ENCODE measurements at places on chromosomes 16 and 17.
A peak's percentile ranks its signal among the peaks of the same experiment; 100 is the strongest.

DNA sequence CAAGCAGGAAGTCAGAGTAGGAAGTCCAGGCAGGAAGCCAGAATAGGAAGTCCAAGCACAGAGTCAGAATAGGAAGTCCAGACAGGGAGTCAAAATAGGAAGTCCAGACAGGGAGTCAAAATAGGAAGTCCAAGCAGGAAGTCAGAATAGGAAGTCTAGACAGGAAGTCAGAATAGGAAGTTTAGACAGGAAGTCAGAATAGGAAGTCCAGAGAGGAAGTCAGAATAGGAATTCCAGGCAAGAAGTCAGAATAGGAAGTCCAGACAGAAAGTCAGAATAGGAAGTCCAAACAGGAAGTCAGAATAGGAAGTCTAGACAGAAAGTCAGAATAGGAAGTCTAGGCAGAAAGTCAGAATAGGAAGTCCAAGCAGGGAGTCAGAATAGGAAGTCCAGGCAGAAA lies 105.3 kb upstream of the C16orf82 start:
- no peak for DNase-seq

- no peak for DNase-seq
Observed at GRCh38 chr16:26563018-26563417, 503.7 kb upstream of the C16orf82 start.

- no peak for DNase-seq
Observed at GRCh38 chr17:2563543-2563942, 29.9 kb upstream of the PAFAH1B1 start.

DNA sequence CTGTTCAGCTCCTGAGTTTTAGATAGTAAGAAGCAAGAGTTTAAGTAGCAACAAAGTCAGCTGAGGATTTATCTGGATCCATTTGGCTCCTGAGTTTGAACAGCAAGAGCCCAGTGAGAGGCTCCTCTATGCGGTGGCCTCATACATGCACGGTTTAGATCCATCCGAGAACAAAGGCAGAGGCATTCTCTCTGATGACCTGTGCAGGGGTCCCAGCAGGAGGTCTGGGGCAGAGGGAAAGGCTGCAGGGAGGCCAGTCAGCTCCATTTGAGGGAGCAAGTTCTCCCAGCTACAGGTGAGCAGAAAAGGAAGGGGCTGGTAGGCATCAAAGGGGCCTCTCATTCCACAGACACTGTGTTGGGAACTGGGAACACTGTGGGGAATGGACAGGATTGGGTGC lies 16.5 kb downstream of the PITPNM3 start:
- DNase-seq: no peak

- no peak for DNase-seq
Observed at GRCh38 chr16:4566144-4566543, 10.0 kb downstream of the C16orf96 start.

- peak; percentile 56 for DNase-seq
Observed at GRCh38 chr16:15642557-15643047, 352 bp downstream of the MARF1 start.

- no peak for DNase-seq
Observed at GRCh38 chr16:67161595-67162058, 1.9 kb downstream of the FBXL8 start.

DNA sequence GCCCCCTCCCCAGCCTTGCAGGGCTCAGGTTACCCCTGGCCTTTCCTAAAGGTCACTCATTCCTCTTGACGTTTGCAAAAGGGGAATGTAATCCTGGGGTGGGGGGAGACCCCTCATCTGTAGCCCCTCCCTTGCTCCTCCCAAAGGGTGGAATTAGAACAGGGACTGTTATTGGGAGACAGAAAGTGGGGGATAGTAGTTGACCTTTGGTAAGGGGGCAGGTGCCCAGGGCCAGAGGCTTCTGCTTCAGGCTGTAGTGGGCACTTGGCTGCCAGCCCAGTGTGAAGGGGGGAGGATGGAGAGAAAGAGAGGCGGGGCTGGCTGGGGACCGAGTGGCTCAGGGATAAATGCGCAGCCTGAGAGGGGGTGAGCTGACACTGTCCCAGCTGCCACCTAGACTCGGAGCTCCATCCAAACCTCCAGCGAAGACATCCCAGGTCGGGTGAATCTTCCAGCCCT lies at the start of gene ENO3:
Gene ENO3, plus strand, starts transcription at position 374 of the 459 bp plus-strand sequence. CDS start 711 bp downstream, outside the sequence.
- no peak for DNase-seq

GRCh38 chr16:70460737-70461261 lies 6.4 kb downstream of the FCSK start:
- no peak for DNase-seq

GRCh38 chr16:9002042-9002441 lies 38.3 kb upstream of the USP7 start:
- no peak for DNase-seq

DNA sequence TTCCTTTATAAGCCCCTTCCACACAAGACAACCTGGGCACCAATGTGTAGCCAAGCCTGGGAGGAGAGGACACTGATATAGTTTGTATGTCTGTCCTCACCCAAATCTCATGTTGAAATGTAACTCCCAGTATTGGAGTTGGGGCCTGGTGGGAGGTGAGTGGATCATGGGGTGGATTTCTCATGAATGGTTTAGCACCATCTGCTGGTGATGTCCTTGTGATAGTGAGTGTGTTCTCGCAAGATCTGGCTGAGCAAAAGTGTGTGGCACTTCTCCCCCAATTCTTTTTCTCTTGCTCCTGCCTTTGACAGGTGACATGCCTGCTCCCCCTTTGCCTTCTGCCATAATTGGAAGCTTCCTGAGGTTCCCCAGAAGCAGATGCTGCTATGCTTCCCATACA lies 135.8 kb downstream of the USP31 start:
- DNase-seq: no peak

DNA sequence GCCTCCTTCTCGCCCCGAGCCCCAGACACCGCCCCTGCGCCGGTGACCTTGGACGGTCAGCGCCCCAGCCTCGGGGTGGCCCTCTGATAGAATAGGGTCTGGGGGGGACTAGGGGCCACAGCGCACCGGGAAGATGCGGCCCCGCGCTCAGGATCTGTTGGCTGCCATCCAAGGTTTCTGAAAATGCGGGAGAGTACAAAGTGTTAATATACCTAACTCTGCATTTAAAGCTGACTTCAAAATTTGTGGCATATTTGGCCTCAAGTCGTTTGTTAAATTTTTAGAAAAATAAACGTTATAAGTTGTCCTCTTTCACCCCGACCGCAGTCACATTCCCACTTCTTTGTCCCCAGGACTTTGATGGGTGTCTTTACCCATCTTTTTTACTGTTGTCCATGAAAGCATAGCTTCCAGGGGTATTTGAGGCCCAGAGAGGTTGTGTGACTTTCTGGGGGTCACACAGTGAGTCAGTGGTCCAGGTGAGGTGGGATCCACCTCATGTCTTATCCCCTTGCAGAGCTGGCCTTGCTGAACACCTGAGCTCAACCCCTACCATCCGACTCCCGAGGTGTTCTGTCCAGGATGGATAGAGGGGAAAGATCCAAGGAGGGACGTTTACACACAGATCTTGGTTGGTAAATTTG lies 796 bp downstream of the NT5M start:
- no peak for DNase-seq

DNA sequence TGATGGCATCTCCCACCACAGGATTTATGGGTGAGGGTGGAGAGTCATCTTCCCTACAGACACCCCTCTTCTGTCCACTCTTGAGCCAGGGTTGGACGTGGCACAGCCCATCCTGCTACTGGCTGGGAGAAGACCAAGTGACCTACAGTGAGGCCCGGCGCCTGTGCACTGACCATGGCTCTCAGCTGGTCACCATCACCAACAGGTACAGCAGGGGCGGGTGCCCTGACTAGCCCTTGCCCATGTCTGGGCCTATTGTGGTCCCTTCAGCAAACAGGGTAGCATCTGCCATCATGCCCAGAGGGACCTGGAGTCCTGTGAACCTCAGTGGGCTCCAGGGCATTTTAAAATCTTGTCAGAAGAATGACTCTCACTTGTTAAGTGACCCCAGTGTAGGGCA lies 48.2 kb downstream of the MRC2 start:
- no peak for DNase-seq

- DNase-seq: no peak
Observed at GRCh38 chr16:17258848-17259713, 211.7 kb downstream of the XYLT1 start.

DNA sequence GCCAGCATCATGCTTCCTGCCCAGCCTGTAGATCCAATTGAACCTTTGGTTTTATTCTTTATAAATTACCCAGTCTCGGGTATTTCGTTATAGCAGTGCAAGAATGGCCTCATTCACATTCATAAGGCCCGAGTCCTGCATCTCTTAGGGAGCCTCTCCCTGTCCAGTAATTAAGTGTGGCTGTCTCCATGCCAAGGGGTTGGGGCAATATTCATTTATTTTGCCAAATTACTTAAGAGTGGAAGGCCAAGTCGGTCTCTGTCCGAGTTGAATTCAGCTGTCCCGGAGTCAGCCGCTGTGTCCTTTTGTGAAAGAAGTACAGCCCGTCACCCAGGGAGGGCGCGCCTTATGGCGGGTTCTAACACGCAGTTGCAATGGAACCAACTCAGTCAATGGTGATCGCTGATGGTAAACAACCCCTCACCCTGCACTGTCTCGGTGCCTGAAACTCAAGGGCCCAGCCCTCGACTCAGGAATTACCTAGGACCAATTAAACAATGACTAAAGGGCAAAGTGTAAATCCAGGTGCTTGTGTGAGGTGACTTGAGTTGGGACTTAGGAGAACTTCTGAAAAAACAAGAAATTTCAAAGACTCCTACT lies 22.2 kb downstream of the KIAA0513 start:
- no peak for DNase-seq

DNA sequence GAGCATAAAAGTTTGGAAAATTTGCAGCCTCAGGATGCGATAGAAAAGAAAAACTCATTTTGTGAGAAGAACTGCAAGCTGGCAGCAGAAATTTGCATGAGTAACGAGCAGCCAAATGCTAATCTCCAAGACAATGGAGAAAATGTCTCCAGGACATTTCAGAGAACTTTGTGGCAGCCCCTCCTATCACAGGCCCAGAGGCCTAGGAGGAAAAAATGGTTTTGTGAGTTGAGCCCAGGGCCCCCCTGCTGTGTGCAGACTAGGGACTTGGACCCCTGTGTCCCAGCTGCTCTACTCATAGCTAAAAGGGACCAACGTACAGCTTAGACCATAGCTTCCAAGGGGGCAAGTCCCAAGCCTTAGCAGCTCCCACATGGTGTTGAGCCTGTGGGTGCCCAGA lies 34.3 kb downstream of the APPBP2 start:
- DNase-seq: no peak

- DNase-seq: no peak
Observed at GRCh38 chr17:38958756-38959155, 8.4 kb downstream of the FBXO47 start.

- DNase-seq: no peak
Observed at GRCh38 chr16:81971853-81972252, 39.4 kb downstream of the SDR42E1 start.

DNA sequence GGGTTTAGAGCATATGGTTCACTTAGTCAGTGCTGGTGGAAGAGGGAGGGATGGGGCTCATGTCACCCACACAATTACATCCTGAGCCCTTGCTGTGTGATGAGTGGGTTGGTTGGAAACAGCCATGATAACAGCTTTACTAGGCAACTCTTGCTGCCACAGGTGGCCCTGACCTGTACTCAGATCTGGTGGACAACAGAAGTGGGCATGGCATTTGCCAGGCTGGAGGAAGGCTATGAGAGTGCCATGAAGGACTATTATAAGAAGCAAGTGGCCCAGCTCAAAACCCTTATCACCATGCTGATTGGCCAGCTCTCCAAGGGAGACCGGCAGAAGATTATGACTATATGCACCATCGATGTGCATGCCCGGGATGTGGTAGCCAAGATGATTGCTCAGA lies 105.8 kb downstream of the DNAH9 start:
- no peak for DNase-seq

DNA sequence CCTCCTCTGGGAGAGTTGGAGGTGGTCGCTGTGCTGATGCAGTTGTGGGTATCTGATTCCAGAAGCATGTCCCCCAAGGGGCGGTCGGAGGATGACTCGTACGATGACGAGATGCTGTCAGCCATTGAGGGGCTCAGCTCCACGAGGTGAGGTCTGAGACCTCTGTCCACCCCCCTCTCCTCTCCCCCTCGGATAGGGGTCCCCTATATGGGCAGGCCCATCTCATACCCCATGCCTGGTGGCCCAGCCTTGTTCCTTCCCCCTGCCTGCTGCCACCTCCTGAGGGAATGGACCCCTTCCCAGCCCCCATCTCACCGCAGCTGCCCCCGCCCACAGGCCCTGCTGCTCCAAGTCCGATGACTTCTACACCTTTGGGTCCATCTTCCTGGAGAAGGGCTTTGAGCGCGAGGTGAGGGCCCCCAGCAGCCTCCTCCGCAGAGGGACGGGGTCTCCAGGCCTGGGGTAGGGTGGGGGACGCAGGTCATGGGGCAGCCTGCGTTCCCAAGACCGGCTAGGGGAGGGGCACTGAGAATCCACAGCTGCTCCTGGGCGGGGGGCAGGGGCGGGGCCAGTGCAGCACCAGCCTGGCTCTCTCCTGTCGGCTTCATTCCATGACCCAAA lies 39.2 kb downstream of the ADCY7 start:
- no peak for DNase-seq

GRCh38 chr17:66397486-66397885 lies 95.1 kb downstream of the PRKCA start:
- no peak for DNase-seq

DNA sequence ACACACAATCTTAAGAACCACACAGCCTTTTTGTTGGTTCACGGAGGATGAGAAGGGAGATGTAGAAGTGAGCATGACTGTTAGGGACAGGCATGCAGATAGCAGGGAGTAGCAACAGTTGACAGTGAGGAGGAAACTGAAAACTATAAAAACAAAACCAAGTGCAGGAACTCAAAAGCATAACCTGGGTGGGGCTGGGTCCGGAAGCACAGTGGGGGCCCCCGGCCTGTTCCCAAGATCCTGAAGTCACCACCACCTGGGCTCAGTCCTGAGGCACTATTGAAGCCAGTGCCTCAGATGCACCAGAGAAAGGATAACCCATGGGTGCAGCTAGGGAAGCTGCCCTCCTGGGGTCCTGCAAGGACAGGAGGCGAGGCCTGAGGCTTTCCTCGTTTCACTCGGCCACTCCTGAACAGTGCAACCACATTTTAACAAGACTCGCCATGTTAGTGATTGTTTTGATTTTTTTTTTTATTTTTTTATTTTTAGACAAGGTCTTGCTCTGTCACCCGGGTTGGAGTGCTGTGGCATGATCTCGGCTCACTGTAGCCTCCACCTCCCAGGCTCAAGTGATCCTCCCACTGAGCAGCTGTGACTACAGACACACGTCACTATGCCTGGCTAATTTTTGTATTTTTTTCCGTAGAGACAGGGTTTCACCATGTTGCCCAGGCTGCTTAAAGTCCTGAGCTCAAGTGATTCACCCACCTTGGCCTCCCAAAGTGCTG lies 27.7 kb upstream of the CBX4 start:
- DNase-seq: no peak

DNA sequence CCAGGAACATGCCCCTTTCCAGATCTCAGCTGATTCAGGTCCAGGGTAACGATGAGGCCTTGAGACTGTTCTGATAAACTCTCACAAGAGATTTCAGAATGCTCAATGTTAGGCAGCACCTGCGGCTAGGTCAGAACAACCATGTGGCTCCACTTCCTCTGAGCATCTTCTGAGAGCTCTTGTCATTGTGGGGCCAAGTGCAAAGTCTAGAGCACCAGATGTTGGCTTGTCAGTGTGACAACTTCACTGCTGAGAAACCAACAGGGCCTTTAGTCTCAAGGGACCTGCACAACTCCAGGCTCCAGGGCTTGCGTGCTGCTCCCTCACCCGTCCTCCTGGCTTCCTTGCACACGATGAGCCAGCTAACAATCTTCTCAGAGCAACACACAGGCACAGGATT lies 29.0 kb downstream of the FCSK start:
- DNase-seq: no peak
